ENCODE measurements at places on chromosomes 16 and 17.

- no peak for DNase-seq
Measured at GRCh38 chr17:2253362-2253761, 50.2 kb downstream of the SMG6 start.

DNA sequence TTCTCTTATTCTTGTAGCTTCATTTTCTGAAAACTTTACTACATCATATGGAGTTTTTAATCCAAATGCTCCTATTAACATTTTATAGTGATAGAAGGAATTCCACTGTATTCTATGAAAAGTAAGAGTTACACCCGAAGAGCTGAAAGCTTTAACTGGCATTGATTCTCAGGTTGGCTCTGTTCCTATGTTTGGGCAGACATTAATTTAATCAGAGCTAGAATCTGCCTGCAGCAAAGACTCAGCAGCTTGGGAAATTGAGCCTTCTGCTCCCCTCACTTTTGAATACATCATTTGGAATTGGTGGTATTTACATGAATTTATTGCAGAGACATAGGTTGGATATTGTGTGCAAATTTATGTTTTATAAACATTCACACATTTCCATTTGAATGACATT is 1494.7 kb downstream of the CDH8 start:
- no peak for DNase-seq

- DNase-seq, result no peak
Measured at GRCh38 chr16:84379008-84379708, 10.8 kb downstream of the ATP2C2 start.

DNA sequence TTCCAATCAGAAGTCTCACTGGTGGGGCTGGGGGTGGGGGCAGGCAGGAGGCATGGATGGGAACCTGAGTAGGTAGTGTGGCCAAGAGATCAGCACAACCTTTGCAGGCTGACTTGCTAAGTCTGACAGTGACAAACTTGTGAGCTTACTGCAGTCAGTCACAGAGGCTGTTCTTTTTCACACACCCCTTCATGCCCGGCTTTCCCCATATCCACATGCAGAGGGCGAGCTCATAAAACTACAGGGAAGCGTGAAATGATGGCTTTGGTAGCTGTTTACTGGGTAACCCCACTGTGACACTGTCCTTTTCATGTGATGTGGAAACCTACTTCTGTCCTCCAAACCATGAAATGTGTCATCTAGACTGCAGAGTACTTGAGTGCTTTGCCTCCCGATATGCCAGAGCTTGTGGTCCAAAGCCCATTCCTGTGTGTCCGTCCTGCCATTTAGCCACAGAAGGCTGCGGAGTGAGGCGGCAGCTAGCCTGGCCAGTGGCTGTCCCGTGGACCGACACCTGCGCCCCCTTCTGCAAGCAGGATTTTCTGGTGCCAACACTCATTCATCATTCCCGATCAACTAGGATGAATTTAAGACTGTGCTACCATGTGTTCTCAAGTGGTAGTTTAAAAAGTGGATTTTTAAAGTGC is 9.8 kb downstream of the GEMIN4 start:
- DNase-seq, result no peak

- no peak for DNase-seq
Measured at GRCh38 chr17:68613739-68614298, 12.7 kb upstream of the FAM20A start.

DNA sequence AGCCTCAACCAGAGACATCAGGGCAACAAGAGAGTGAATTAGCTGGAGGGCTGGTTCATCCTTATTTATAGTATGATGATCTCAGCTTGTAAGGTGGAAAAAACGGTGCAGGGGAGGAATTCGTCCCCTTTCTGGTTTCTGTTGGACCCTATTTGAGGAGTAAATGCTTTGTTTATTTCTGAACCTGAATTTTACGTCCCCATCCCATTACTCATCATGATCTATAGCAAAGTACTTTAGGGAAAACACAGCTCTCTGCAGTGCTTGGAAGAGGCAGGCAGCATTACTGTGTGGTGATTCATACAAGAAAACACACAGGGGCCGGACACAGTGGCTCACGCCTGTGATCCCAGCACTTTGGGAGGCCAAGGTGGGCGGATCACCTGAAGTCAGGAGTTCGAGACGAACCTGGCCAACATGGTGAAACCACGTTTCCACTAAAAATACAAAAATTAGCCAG is 8.0 kb upstream of the VAT1L start:
- no peak for DNase-seq

DNA sequence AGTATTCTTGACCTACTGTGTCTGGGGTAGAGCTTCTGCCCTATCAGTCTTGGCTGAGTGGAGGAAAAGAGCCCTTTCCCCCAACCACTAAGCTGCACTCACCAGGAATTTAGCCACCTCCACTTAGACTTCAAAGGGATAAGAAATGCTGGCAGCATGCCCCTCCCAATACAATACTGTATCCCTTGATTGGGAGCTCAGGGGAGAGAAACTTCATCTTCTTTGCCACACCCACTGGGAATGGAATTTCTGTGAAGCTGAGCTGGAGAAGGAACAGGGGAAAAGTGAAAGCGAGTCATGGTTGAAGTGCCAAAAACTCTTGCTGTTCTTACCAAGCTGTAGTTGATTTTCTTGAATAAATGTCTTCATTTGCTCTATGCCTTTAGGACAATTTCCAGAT is 68.8 kb downstream of the CEP112 start:
- no peak for DNase-seq

DNA sequence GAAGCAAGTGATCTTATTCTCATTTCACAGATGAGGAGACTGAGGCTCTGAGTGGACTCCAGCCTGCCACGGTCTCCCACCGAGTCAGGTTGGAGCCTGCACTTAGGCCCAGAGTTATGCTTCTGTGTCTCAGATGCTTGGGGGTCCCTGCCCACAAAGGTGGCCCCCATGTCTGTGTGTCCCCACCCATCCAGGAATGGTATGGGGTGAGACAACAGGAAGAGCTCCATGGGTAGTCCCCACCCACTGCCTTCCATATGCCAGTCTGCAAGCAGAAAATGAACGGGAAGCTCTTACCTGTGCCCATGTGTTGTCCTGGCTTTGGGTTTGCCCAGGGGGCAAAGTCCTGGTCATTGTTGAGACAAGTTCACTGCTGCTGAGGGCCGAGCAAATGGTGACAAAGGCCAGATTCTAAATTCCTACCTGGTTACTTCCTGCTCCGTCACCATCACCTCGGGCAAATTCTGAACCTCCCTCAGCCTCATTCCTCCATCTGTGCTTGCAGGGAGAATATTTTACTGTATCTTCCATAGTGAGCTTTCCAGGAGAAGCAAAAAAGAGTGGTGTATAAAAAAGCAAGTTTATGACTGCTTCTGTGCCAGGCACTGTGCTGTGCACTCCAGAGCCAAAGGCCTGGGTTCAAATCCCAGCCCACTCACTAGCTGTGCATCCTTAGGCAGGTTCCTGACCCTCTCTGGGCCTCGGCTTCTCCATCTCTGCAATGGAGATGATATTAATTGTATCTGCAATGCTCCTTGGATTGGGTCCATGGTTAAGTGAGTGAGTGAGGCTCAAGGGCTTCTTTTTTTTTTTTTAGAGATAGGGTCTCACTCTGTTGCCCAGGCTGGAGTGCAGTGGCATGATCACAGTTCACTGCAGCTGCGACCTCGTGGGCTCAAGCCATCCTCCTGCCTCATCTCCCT is 9.3 kb downstream of the IL4R start:
- no peak for DNase-seq

DNA sequence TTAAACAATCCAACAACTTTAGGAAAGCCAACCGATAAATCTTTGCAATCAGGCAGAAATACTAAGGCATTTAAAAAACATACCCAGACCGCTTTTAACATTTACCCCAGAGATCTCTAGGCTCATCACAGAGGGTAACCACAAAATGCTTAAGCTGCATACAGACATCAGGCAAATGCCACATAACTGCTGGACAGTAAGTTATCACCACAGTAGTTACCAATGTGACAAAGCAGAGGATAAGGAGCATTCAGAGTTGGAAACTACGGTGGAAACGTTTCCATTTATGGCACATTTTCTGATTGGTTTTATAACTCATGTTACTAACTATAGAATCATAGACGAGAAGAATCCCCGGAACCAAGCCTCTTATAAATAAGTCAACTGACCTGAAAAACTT is 77.5 kb downstream of the KANSL1 start:
- no peak for DNase-seq

DNA sequence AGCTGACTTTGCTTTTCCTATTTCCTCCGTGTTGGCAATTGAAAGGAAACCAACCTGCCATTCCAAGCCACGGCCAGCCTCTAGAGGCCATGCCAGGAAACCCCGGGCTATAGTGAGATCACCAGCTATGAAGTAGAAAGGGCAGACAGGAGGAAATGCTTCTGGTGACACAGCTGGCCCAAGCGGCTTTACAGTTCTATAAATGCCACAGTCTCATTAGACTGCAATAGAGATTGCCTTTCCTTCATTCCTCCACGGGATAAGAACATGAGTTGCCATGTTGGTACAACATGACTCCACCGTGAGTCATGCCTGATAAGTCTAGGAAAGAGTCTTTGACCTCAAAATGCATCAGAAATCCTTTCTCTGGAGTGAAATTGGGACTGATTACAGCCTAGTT is 384.9 kb downstream of the GRIN2A start:
- no peak for DNase-seq

DNA sequence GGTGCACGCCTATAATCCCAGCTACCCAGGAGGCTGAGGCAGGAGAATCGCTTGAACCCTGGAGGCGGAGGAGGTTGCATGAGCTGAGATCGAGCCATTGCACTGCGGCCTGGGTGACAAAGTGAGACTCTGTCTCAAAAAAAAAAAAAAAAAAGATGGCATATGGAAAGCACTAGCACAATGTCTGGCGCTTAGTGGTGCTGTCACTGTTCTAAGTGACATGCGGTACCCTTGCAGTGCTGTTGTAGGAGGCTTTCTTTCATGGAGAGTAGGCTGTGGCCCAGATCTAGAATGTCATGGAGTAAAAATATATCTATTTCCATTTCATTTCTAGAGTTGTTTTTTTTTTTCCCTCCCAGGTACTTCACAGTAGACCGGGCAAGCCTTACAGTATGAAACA is 14.6 kb upstream of the METTL9 start:
- DNase-seq, result no peak

DNA sequence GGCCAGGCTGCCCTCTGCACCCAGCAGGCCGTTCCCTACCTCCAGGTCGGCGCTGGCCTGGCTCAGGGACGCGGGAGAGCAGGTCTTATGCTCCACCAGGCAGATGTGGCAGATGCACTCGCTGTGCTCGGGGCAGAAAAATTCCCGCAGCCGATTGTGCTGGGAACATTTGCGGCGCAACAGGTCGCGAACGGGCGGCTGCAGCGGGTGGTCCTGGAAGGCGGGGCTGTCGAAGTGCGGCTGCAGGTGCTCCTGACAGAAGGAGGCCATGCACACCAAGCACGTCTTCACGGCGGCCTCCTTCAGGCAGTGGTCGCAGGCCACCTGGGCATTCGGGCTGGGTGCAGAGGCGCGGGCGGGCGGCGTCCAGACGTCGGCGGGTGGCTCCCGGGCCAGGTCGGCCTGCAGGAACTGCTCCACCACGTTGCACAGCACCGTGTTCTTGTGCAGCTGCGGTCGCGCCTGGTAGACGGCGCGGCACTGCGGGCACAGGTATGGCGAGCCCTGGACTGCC is 439 bp downstream of the TRIM25 start:
- DNase-seq, result no peak

- DNase-seq, result no peak
Measured at GRCh38 chr17:13597723-13598347, 3.9 kb downstream of the HS3ST3A1 start.

DNA sequence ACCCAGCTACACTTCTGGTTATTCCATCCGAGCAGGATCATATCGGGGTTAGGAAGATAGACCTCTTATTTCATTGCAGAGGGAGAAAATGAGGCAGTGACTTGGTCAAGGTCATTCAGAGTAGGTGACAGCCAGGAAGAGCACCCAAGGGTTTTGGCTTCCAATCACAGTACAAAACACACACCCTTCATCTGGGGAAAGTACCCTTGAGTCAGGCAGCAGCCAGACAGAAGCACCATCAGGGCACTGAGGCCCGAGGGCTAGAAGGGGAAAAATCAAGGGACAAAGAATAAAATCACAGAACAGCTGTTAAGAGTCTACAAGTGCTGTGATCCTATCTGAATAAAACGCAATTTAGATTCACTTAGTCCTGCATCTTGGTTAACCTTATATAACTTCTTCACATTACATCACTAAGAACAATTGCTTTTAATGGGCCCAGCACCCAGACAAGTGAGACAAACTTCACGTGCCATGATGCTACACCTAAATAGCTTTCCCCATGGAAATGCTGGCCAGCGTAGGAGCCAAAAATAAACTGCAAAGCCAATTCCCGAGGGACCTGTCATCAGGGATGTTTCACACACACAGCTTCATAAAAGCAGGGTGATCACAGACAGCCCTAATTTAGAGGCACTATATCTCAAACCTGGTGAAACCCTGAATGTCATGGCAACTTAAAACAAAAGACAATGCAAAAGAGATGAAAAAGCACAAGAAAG is 4.9 kb downstream of the UBE2O start:
- no peak for DNase-seq

- DNase-seq, result no peak
Measured at GRCh38 chr16:19940195-19940594, 55.5 kb upstream of the GPRC5B start.

DNA sequence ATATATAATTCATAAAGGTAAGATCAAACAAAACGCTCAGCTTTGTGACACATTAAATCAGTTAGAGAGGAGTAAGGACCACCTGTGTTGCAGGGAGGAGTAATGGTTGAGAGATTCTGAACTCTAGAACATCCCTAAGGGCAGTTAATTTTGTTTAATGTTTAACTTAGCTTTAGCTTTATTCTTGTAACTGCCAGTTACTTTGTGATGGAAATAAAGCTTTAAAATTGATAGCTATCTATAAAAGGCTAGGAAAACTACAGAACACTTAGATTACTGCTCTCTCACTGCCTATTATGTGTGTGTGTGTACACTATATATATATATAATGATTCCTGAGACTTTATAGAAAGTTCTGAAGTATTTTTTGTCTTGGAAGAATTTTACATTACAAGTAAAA is 37.8 kb downstream of the PTRH2 start:
- DNase-seq, result no peak

GRCh38 chr16:14186007-14186794 is 115.1 kb downstream of the MRTFB start:
- no peak for DNase-seq

DNA sequence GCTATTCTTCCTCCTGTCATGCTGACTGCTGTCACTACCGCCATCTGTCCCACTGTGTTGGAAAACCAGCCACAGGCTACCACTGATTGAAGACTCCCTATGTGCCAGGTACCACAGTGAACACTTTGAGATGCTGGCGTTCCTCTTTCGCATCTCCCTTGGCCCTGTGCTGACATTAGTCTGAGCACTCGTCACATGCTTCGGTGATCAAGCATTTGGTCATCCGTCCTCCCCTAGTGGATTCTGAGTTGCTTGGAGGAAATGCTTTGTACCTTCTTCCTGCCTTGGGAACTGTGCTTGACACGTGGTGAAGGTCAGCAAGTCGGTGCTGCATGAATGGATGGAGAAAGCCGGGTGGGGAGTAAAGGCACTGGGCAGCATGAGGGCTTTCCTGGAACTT is 260.1 kb downstream of the SNX29 start:
- no peak for DNase-seq

- DNase-seq, result no peak
Measured at GRCh38 chr17:77299256-77300015, 158.7 kb downstream of the SEC14L1 start.

- DNase-seq, result no peak
Measured at GRCh38 chr16:89187032-89187769, 13.1 kb downstream of the SLC22A31 start.

- DNase-seq, result no peak
Measured at GRCh38 chr17:72402727-72403210, 281.9 kb downstream of the SOX9 start.

Data from stimulated activated CD8-positive, alpha-beta memory T cell treated with anti-CD3 and anti-CD28 coated beads, Interleukin-7, amount 100 ng/mL, for 4 hours (primary cell).